ENCODE measurements at places on chromosomes 7 and 10.

DNA sequence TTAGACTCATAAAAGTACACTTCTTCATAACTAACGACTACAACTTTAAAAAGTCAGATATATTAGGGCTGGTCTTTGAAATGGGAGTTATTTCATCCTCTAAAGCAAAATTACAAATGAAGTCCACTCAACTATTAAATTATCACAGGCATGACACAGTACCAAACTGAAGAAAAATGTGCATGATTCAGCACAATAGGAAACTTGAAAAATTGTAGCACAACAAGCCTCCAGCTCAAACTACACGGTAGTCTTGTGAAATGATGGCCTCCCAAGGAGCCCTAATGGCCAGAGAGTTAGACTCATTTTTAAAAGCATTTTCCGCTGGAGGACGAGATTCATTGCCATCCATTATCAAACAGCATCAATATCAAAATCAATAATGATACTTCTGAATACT, 76.4 kb downstream of the MAGI2 start:
- no peak for DNase-seq

DNA sequence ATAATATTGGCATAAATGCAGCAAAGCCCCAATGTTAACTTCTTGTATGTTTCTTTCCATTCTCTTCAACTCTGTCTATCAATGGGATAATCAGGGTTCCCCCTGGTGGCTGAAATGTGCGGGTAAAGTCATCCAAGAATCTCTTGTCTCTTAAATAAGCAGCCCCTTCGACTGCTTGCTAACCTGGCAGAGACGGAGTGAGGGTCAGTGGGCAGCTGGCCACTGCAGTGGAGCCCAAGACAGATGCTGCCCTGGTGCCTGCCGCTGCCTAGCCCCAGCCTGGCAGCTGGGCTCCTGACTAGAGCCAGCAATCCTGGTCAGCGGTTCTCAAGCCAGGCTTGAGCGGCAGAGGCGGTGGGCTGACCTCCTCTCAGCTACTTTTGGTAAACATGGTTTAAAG, 248.9 kb downstream of the COBL start:
- peak; percentile 65 for DNase-seq

DNA sequence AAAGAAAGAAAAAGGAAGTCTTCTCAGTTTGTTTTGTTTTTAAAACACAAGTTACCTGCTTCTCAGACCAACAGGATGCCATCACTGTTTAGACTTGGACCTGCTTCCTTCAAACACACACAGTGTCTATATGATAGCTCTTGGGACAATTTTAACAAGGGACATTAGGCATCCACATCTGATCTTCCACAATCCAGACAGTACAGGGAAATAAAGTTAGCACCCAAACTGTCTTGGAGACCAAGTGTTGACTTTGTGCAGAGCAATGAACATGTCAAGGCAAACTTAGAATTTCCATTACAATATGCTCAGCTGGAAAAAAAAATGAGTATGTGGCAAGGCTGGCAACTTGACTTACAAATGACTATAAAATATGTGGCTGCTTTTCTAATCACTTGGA, 80.9 kb downstream of the SGMS1 start:
- DNase-seq, result no peak

DNA sequence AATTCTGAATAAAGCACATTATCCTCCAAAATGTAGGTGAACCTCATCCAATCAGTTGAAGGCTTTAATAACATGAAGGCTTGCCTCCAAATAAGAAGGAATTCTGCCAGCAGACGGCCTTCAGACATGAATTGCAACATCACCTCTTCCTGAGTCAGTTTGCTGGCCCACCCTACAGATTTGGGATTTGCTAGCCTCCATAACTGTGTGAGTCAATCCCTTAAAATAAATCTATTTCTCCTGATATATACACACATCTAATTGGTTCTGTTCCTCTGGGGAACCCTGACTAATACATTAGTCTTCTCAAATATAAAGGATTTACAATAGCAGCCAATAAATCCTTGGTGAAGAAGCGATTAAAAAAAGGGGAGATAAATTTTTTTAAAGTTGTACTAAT, 34.8 kb upstream of the OSBPL3 start:
- no peak for DNase-seq

GRCh38 chr10:131871673-131872005, 29.2 kb upstream of the PPP2R2D start:
- DNase-seq, result no peak
